ENCODE measurements at places on chromosomes 12 and 14.
A peak's percentile ranks its signal among the peaks of the same experiment; 100 is the strongest.

GRCh38 chr12:28191051-28192048 is 1.1 kb downstream of the CCDC91 start:
- peak; percentile 64 for DNase-seq

- no peak for DNase-seq
Measured at GRCh38 chr14:104694475-104694950, 5.1 kb downstream of the INF2 start.

DNA sequence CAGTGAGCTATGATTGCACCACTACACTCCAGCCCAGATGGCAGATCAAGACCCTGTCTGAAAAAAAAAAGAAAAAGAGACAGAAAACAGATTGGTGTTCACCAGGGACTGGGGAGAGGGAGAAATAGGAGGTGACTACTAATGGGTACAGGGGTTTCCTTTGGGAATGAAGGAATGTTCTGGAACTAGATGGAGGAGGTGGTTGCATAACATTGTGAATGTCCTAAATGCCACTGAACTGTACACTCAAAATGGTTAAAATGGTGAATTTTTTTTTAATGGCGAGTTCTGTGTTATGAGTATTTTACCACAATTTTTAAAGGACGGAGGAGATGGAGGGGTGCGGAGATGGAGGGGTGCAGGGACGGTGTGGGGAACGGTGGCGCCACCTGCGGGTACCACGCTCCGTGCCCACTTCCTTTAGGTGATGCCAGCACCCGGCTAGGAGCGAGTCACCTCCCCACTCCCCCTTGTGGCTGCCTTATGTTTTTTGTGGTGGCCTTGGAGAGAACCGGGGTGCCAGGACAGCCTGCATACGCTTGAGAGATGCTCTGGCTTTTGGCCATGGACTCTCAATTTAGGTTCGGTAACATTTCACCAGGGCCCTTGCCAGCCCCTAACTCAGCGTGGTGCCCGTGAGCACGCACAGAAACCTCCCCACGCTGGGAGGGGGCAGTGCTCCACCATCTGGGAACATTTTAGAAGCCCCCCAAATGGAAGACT is 16.1 kb downstream of the UBC start:
- no peak for DNase-seq

DNA sequence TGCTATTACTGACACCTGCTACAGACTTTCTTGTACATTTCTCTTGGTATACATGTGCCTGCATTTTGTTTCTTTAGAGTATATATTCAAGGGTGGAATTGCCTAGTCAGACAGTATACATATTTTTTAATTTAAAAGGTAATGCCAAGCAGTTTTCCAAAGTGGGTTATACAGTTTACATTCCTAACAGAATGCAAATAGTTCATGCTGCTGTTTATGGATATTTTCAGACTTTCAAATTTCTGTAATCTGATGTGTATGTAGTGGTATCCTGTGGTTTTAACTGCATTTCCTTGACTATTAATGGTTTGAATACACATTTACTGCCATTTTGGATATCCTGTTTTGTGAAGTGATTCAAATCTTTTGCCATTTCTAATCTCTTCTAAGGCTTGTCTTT is 55.5 kb upstream of the VCPKMT start:
- DNase-seq: no peak

- DNase-seq: no peak
Measured at GRCh38 chr12:103852498-103852997, 11.5 kb upstream of the NT5DC3 start.

DNA sequence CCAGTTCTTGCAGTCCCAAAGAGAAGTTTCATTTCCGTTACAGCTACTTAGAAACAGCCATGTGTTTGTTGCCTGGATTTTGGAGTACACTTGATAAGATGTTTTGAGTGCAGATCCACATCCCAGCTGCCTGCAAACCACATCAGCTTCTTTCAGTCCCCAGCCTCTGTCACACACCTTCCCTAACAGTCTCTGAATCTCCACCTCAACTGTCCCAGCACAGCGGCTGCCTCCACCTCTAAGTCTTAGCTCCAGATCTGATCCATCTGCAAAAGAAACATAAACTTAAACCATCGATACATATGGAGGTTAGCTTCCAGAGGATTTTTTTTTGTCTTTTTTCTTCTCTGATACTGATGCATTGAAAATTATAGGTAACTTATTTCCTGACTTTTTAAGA is 8.4 kb downstream of the CD163 start:
- no peak for DNase-seq

GRCh38 chr14:51884086-51884927 is 23.9 kb downstream of the GNG2 start:
- peak; percentile 30 for DNase-seq

GRCh38 chr14:105531894-105532623 is 5.7 kb downstream of the TMEM121 start:
- no peak for DNase-seq

DNA sequence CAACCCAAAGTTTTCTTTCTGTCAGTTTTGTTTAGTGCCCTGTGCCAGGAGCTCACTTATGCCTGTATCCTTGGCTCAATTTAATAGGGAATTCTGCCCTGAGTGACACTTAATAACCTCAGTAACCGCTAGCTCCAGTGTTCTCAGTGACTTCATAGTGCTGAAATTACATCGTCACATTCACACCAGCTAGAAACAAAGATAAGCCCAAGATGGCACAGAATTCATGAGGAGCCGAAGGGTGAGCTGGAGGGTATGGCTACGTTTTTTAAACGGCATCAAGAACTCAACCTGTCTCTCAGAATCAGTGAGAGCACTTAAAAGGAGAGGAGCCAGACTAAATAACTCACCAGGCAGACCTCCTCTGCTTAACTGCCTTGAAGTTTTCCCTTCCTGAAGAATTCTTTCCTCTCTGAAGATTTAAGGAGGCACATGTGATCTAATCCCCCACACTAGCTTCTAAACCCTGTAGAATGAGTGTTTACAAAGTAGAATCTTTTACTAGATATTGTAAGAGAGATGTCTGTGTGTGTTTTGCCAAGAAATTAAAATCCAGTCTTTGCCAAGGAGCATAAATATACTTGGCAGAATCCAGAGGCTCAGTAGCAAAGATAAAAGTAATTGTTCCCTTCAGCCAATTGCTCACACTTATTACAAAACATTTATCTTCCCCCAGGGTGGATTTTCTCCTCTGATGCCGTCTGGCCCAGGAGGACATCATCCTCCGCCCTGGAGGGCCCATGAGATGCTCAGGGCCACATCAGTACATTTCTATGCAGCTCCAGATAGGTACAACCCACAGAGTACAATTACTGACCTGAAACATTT is 37.3 kb downstream of the PTGER2 start:
- peak; percentile 48 for DNase-seq

DNA sequence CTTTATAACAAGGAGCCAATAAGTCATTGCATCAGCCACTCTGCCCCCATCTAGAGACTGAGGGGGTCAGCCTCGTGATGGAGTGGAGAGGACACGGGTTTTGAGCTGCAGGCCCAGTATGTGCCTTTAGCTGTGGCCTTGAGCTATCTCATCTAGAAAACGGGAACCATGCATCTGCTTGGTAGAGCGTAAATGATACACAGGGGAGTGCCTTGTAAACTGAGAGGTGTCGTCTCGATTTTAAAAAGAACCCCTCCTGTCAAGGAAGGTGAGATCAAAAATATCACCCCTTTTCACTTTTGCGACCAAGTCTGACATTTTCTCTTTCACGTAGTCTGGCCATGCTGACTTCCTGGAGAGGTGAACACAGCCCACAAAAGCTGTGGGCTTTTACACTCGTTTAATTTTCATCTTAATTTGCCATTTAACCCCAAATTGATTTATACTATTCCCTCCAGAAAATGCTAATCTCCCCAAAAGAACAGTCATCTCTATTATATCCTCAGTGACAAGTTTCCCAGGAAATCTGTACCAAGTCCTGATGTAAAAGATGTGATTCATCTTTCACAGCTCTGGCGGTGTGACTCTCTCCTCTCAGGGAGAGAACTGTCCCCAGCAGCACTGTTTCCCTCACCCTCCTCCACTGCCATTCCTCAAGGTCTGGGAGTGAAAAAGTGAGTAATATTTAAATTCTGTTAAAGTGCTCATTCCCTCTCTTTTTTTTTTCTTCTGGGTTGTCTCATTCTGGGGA is 30.6 kb downstream of the VCPKMT start:
- DNase-seq: peak; percentile 93

Measured in fibroblast of skin of back (primary cell).